ENCODE measurements at places on chromosomes 2 and 18.

GRCh38 chr2:990970-991369 is 40.3 kb downstream of the SNTG2 start:
- no peak for DNase-seq

- DNase-seq: no peak
These were observed 136.5 kb upstream of the MMADHC start for GRCh38 chr2:149724091-149724490.

DNA sequence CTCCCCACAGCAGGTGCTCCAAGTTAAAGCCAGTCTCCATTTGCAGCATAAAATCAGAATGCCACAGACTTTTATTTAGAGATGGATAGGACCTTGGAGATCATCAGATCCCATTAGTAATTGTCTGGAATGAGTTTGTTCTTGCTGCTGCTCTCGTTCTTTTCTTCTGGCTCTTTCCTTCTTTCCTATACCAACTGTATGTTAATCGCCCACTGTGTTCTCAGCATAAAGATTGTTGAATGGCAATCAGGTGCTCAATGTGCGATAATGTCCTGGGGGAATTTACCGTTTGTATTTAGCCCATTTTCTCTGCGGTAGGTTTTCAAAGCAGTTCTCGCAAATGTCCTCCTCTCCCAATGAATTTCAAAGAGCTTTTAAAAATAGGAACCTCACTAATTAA is 3.3 kb downstream of the GPR39 start:
- no peak for DNase-seq

GRCh38 chr2:88603146-88603545 is 24.1 kb downstream of the EIF2AK3 start:
- no peak for DNase-seq

DNA sequence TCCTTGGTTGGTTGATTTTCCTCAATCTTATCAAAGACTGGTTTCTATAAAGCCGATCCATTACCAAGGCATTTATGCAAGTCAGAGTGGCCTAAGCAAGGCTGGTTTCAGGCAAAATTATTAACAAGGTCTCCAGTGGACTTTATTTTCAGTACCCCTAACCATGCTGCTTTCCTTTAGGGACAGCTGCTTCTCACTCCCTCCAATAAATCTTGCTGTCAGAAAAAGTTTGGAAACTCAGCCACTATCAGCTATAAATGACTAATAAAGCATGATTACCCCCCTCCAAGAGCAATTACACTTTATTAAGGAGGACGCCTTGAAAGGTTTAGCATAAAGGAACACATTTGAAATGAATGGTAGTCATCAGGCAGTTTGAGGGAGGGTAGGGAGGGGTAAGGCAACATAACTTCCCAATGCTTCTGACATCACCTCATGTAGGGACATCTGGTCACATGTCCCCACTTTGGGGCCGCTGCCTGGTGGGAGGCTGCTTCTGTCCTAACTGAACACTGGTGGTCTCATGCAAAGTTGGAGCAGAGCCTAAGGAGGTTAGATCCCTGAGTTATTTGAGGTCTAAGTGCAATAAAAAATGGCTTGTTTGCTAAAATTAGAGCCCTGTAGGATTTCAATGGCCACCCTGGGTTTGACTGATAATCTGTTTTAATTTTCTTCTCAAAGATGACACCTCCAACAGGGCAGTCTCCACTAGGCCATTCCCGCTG is 58.0 kb upstream of the TMEM178A start:
- no peak for DNase-seq

GRCh38 chr18:35729991-35730668 is 148.6 kb downstream of the GALNT1 start:
- DNase-seq: no peak

GRCh38 chr2:120704696-120705095 is 31.0 kb upstream of the GLI2 start:
- no peak for DNase-seq

DNA sequence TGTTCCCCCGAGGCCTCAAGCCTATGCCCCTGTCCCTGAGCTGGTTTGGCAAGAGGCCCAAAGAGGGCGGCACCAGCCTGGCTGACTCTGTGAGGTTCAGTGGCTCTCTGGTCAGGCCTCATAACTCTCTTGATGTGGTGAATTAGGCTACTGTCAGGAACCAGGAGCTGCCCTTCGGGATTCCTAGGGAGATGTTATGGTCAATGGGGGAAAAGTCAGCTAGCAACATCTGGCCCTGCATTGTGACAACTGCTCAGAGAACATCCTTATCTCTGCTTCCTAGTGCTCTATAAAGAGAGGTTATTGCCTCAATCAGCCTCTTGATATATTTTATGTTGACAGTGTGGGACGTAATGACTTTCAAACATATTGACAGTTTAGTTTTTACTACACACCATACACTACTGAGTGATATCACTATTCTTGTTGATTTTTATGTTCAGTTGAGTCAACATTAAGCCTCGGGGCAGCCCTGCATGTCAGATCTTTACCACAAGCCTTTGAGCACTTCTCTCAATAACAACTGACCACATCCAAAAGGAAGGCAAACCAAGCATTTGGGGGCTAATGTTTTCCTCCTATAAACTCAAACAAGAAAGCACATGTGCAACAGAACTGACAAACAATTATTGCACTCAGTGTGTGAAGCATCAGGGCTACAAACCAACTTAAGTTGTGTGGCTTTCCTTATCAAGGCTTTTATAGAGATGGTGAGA is 448.3 kb upstream of the SLC14A2 start:
- no peak for DNase-seq

- DNase-seq: no peak
These were observed 206.4 kb upstream of the NCKAP5 start for GRCh38 chr2:133774654-133775015.

GRCh38 chr2:8432706-8433336 is 249.0 kb upstream of the ID2 start:
- no peak for DNase-seq

DNA sequence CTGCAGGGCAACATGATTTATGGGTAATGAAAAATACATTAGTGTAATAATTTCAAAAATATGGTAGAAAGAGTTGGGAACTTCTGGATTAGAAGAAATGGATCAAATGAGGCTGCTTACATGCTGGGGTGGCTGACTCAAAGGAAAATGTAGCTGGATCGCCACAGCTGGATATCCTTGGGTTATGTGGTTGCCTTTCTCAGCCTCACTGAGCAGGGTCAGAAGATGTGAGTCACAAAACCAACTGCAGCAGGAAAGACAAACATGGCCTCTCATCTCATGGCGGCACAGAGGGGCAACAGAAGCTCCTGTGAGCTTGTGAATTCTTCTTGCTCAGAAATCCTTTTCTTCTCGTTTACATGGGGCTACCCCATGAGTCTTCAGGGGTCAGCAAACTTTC is 317.1 kb upstream of the SPRED2 start:
- DNase-seq: no peak

DNA sequence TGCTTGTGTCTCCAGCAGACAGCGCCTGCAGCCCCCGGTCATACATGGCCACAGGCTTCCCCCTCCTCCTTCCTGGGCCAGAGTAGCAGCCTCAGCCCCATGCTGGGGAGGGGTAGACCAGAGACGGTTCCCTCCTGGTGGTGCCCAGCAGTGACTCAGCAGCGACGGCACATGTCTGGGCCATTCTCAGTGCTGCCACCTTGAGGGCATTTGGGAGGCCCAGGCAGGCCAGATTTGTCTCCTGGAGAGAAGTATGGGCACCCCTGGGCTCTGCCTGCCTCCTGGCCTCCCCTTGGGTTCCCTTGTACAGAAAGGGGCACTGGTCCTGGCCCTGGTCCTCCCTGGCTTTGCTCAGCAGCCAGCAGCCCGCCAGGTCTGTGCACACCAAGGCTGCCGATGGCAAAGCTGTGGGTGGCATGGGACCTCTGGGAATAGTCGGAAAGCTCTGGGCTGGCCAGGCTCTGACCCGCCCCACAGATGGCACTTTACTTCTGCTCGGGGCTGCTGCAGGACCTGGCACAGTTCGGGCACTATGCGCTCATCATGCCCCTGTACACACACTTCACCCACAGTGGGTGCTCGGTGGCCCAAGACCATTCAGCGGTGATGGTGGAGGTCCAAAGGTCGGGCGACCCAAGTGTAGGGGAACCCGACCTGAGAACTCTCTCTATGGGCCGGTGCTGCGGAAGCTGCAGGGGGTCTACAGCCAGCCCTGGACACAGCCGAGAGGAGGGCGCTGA is 11.4 kb upstream of the ALPI start:
- peak; percentile 33 for DNase-seq

GRCh38 chr2:223001797-223002175 is 50.2 kb upstream of the KCNE4 start:
- no peak for DNase-seq

DNA sequence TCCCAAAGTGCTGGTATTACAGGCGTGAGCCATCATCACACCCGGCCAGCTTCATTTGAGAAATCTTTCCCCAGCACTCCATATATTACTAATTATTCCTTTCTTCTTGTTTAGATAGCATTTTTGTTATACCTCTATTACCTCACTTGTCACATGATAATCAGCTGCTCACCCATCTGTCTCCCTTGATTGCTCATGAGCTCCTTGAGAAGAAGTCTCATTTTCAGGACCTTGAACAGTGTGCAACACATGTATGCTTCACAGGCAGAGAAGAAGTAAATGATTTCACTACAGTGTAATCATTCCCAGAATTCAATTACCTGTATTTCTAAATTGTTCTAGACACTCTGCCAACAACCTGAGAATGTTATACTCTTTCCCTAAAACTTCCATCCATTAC is 6.2 kb downstream of the PAIP2B start:
- no peak for DNase-seq

DNA sequence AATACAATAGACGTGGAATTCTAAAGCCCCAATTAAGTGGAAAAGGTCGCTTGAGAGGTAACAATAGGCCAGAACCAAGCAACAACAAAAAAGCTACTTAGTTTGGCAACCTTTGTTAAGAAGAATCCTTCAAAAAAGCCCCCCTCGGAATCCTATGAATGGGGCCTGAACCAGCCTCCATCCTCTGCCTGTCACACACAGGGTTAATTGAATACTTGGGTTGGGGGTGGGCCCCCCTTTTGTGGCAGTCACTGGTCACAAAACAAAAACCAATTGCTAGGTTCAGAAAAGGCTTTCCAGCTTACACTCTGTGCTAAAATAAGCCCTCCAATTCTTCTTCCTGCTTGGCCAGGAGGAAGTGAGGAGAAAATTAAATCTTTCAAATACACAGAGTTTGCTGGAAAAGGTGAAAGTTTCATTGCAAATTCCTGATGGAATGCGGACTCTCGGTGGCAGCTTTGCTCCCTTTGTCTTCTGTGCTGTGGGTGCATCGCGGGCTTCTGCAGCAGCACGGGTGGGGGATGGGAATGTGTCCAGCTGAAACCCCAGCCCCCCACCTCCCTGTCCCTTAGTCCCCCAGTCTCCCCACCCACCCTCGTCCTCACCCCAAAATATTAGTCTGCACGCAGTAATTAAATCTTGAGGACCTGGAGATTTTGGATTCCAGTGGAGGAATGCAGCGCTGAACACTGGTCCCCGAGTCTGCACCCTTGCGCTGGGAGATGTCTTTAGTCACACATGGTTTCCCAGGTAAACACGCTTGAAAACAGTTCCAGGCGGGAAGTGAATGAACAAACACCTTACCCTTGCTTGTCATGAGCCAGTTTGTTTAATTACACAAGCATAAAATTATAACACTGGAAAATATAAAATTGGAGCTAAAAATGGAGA is 254.3 kb downstream of the SOX11 start:
- DNase-seq: no peak

DNA sequence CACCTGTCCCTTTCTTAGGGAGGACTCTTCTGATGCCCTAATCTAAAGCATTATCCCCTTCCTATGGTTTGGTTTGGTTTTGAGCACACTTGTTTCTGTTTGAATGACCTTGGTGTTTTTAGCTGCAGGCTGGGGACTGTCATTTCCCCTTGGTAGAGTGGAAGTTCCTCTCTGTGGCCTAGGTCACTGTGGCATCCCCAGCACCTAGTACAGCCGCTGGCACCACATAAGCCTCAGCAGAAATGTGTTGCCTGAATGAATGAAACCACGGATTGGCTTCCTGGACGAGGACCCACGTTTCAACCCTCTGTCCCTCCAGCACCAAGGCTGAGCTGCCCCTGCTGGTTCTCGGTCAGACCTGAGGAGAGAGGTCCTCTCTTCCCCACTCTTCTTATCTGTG is 159.9 kb downstream of the CTIF start:
- no peak for DNase-seq

GRCh38 chr2:171147081-171147480 is 13.6 kb downstream of the TLK1 start:
- DNase-seq: no peak

GRCh38 chr2:41774011-41774605 is 273.7 kb upstream of the PKDCC start:
- no peak for DNase-seq

DNA sequence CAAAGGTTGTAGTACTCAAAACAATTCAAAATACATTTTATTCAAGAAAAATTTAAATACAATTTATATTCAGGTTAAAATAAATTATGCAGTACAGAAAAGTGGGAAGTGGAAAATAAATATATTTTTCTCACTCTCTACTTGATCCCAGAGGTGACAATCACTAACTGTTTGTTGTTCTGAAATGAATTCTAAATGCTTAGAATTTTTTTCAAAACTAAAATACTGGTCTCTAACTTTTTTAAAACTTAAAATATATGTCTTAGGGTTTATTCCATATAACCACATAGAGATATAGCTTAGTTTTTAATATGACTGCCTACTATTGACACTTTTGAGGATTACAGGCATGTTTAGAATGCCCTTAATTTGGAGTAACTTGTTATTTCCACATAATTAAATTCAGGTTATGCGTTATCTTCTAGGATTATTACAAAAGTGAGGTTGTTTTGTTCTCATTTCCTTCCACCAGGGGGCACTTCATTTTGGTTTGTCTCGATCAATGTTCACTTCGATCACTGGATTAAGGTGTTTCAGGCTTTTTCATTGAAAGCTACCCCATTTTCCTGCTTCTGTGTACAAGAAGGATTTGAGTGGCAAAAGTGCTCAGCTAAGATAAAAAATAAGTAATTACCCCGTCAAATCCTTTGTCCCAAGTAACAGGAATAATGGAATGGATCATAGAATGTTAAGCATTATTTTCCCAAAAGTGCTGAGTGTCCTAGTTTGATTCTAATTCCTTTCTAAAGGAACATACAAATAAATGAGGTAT is 27.1 kb upstream of the TFPI start:
- no peak for DNase-seq

GRCh38 chr2:2787301-2787907 is 456.3 kb upstream of the MYT1L start:
- no peak for DNase-seq
